ENCODE measurements at places on chromosomes 4 and X.
A peak's percentile ranks its signal among the peaks of the same experiment; 100 is the strongest.

- DNase-seq: no peak
These were observed 2301.3 kb upstream of the TENM3 start for GRCh38 chr4:179941911-179942310.

DNA sequence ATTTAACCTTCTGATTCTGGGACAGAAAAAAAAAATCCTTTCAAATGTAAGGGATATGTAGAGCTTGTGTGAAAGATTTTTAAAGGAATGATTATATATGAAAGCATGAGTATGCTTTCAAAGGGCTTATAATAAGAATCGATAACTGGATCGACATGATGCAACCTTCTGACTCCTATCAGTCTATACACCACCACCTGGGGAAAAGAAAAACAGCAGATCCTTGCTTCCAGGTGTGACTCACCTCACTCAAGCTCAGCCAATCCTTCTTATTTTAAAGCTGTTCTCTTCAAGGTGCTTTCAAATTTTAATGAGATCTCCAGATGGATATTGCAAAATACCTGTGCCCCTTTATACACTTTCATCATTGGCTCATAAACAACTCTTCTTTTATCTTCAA, 102.1 kb upstream of the EDNRA start:
- no peak for DNase-seq

DNA sequence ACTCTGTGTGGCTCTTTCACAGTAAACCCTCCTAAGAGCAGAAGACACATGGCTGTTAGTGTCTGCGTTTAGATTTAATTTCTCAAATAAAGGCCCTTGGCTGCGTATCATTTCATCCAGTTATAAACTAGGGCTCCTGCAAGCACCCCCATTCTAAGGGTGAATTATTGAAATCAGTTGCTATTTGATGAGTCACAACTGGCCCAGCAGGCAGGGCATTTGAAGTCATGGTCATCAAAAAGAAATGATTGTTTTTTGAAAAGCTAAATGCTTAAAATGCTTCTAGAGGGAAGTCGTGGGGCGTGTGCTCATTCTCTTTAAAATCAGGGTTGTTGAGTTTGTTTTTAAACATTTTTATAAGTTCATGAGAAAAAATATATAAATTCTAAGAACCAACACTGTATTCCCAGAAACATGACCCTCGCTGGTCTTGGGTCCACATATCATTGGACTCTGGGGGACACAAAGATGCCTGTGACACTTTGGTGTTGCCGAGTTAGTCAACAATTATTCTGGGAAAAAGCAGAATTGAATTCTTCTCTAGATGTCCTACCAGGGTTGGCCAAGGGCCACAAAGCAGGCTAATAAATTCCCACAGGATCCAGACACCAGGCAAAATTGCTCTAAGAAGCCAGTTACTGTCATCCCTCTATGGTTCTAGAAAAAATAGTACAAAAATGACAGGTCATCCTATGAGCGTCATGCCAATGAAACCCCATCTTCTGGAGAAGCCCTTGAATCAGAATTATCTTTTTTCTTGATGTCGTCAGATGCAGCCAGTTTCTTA, 99.5 kb upstream of the MYOZ2 start:
- no peak for DNase-seq

DNA sequence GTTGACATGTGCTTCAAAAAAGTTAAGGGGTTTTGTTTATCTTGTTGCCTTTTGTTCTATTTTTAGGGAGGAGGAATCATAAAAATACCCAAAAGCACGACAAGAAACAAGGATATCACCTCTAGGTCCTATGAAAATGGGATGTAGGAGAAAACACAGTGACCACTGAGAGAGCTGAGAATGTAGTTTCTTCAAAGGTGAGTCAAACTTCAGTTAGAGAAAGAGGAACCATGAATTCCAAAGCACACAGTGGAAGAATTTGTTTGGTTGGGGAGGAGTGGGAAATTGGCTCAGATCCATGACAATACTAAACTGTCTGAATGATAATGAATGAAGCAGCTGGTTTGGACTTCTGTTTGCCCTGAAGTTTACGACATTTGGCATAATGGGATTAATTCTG, 19.1 kb upstream of the FRYL start:
- DNase-seq: no peak

- no peak for DNase-seq
These were observed 96.2 kb upstream of the MXRA5 start for GRCh38 chrX:3442691-3443090.

DNA sequence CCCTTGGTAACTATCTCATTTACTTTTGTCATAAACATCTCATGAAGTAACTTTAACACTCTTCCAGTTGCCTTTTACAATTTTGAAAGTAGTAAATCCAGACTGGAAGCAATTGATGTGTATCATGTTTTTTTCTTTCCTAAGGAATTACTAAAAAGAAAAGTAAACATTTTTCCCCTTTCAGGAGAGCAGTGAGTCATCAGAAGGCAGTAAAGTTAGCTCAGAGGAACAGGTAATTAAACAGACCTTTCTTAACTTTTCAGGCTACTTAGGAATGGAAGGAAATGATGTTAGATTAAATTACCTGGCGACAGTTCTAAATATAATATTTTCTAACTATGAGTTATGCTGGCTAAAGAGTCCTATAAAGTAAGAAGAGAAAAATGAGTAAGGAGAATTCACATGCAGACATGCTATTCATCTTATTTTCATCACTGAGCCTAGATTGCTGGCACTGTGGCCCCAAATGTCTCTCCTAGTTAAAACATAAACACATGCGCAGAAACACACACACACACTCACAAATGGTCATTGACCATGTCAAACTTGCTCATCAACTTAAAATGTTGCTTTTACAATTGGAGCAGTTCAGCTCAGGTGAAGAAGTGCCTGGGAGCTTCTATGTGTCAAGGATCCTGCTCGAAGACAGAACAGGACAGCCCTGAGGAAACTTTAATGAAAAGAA, 9.3 kb downstream of the DMP1 start:
- DNase-seq: no peak

- DNase-seq: no peak
These were observed 66.2 kb downstream of the UBA6 start for GRCh38 chr4:67634741-67635140.

DNA sequence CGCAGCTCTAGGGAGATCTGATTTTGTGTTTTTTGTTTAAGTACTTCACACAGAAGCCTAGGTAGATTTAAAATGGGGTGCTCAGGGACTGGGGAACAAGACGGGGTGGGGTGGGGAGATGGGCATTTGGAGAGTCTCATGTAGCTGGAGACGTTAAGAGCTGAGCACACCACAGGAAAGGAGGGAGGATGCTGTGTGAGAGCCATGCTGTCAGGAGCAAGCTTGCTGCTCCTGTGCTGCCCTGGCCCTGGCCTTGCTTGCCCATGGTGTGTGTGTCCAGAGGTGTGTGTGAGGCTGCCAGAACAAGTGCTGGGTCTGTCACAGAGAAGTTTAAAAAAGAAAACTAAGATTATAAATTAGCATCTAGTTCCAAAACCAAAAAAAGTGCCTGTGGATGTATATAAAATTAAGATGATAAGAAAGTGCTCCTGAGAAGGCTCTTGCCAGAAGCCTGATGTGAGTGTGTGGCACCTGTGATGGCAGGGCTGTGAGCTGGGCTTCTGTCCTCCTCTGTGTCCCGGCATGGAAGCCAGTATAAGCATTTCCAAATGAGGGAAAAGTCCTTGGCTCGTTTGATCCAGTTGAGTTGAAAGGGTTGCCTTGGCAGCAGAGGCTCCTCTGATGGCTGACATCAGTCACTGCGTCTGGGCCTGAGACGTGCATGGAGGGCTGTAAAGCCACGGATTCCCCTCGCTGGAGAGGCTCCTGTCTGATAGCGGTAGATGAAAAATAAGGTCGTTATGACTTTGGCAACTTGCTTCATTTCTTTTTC, 63.5 kb downstream of the NELFA start:
- no peak for DNase-seq

GRCh38 chrX:122055460-122055859, 1008.0 kb downstream of the GLUD2 start:
- DNase-seq: no peak

- DNase-seq: no peak
These were observed 1.7 kb upstream of the MPP1 start for GRCh38 chrX:154806837-154807501.

GRCh38 chr4:128862608-128863311, 53.3 kb downstream of the JADE1 start:
- DNase-seq: peak; percentile 20

GRCh38 chr4:79341893-79342653, 16.2 kb upstream of the NAA11 start:
- DNase-seq: no peak

DNA sequence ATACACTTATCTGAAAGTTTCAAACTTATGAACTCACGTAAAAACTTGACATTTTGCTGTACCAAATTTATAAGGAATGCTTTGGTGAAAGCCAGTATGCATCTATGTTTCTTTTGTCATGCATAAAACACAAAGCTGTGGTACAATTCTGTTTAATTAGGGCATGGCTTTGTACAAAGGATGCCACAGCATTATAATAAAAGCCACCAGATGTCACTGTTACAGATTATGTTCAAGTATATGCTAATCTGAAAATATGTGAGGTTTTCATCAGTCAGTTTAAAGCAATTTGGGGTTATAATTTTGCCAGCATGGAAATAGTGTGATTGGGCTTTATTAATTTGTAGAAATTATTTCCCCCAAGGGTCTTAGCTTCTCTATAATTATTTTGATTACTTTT, 69.0 kb downstream of the ATOH1 start:
- DNase-seq: no peak

GRCh38 chr4:36737691-36738090, 456.3 kb downstream of the DTHD1 start:
- DNase-seq: no peak

- no peak for DNase-seq
These were observed 35.4 kb upstream of the CRMP1 start for GRCh38 chr4:5928274-5928673.

DNA sequence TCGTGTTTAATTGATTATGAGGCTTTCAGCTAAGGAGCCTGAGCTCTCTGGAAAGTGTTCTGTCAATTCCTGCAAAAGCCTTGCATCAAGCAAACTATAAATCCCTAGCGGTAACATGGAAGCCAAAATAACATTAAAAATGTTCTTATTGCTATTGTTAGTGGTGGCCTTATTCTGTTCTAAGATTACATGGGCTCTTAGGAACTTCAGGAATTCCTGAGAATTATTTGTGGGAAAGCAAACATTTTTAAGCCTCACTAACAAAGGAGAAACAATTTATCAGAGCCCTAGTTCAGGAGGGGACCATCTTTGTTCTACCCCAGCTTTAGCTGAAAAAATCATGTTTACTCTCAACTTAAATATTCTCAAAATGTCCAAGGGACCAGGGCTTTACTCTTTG, 119.6 kb downstream of the PAPSS1 start:
- no peak for DNase-seq

DNA sequence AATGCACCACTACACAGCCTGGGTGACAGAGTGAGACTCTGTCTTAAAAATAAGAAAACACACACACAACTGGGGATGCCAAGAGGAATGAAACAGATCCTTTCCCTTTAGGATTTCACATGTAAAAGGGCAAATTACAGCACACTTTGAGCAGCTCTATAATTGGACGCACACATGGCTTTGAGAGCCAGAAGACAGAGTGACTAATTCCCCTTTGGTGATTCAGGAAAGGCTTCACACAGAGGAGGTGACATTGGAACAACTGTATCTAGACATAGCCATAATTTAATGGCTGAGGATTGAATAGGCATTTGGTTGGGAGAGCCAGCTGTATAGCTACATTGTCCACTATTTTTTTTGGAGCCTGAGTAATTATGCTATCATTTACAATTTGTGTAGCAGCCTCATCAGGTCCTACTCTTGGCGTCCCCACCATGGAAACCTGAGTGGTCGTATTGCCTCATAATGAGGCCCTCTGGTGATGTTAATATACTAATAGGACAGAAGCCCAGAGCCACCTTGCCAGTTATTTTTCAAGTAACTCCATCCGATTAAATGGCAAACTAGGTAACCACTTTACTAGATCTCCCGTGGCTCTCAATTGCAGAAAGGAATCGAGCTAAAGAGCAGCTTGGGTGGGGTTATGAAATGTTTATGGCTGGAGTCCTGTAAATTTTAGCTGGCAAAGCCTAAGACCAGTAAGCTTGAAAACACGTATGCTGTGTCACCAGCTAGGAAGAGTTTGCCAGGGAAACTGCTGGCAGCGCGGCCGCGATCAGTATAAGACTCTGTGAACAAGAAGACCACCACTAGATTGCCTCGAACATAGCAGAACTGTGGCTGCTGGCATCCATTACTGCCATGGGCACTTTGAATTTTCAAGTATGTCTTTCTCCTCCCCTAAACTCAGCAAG, 8.5 kb upstream of the PPEF1 start:
- DNase-seq: no peak

GRCh38 chr4:132614682-132615081, 534.4 kb upstream of the PCDH10 start:
- DNase-seq: no peak

DNA sequence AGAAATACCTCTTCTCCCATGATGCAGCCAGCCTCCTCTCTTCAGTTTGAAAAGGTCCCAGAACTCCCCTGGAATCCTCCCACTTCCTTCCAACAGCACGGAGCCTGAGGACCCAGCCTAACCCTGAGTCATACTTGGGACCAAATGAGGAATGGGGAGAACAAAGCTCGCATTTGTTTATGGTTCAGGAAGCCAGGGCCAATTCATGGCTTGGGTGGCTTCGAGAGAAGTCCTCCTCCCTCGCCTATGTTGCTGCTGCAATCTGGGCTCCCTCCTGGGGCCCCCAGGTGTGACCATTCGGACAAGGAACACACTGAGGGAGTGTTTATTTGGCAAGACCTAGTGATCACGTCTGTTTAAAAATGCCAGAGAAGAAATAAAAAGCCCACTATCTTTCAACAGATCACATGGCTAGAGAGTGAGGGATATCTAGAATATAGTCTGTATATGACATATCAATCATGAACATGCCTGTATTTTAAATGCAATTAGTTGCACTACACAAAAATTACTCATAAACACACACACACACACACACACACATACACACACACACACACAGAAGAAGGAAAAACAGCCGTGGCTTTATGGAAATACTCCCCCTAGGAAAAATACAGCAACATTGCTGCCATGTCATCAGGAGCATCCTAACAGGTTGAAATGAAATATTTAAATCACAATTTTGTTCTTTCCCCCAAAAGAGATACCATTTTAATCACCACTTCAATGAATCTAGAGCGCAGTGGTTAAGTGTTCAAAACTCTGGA, 155.7 kb upstream of the MAP3K15 start:
- no peak for DNase-seq

DNA sequence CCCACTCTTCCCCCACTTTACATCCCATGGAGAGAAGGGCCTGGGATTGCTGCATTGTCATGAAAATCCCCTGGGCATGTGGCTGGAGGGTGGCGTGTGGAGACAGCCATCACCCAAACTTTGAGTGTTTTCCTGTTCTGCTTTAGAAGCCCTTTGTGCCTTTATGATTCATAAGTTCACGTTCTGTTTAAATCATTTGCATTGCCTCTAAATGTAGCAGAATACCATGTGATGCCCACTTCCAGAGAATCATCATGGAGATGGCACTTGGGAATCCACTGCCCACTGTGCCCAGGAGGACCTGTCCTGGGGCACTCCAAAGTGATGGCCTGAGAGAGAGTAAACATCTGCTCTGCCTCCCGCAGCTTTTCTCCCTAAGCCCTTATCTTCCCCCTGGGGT, 52.8 kb downstream of the MED28 start:
- no peak for DNase-seq

Measured in T follicular helper cell (primary cell).